ENCODE measurements at places on chromosomes 3 and 15.
A peak's percentile ranks its signal among the peaks of the same experiment; 100 is the strongest.

DNA sequence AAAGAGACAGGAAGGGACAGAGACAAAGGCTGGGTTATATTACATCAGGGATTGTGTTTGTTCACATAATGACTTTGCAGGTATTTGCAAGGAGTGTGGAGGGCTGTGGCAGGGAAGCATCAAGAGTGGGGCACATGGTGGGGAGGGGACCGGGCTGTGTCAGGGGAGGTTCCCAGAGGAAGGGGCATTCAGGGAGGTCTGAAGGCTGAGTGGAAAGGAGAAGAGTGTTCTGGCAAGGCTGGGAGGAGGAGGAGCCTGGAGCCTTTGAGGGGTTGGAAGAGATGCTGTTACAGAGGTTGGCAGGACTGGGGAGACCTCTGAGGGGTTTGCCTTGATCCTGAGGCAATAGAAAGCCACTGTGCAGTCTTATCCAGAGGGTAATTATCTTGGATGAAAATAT lies 49.4 kb downstream of the EXOG start:
- DNase-seq = no peak

DNA sequence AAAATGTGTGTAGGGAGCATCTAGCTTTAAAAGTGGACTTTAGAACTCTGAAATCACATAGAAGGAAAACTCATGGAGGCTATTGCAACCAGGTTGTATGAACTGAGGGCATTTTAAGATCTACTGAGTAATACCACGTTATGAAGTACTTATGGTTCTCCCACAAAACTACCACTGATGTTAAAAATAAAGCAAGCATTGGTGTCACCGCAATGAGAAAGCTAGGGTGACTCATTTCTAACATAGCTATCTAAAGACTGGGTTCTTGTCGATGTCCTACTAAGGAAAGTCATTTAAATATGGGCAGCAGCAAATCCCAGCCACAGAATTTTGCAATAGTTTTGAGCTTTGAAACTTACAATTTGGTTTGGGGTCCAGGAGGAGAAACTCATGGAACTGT lies 584.8 kb downstream of the DIPK2A start:
- no peak for DNase-seq

DNA sequence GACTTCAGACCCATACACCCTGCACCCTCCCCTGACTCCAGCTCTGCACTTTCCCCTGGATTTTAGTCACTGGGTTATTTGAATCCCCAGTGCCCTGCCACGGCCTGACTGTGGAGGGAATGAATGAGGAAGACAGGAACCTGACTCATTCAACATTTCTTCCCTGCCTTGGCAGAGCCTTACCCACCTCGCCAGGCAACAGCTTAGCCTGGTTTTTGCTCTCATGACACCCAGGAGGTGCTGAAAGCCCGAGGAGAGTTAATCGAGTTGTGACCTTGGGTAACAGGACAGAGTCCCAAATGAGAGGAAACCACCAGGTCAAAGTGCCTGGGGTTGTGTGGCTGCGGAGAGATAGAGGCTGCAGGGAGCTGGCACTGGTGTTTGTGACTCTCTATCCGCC lies 128.3 kb downstream of the SMAD6 start:
- no peak for DNase-seq

GRCh38 chr3:52257911-52258310 lies 12.4 kb downstream of the PPM1M start:
- no peak for DNase-seq

- no peak for DNase-seq
Measured at GRCh38 chr15:27731776-27732175, 367.3 kb downstream of the OCA2 start.

GRCh38 chr15:94582368-94582767 lies 351.0 kb downstream of the MCTP2 start:
- DNase-seq = peak; percentile 20

GRCh38 chr15:63895787-63896218 lies 62.1 kb upstream of the HERC1 start:
- DNase-seq = no peak

- DNase-seq = no peak
Measured at GRCh38 chr3:111047042-111047441, 24.6 kb upstream of the NECTIN3 start.

DNA sequence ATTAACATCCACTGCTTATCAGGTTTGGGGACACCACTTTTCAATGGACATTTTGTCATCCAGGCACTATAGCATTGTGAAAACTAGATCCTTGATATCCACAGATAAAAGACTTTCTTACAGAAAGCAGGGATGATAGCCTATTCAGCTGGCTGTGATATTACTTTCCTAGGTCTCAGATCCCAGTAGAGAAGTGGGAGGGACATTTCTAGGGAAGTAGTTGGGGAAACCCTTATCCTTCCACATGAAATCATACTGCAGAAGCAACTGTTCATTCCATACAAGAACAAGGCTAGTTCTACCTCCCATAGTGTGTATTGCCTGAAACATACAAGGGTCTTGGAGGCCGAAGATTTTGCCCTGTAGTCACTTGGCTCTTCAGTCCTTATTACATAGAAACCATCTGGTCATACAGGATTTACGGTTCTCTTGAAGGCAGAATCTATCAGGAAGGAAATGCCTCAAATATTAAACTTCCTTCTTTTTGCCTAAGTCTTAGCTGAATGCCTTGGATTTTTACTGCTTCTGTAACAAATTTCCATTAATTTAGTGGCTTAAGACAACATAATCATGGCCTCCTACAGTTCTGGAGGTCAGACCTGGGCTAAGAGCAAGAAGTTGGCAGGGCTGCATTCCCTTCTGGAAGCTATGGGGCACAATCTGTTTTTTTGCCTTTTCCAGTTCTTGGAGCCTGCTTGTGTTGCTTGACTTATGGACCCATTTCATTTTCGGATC lies 119.4 kb downstream of the ECT2 start:
- no peak for DNase-seq

DNA sequence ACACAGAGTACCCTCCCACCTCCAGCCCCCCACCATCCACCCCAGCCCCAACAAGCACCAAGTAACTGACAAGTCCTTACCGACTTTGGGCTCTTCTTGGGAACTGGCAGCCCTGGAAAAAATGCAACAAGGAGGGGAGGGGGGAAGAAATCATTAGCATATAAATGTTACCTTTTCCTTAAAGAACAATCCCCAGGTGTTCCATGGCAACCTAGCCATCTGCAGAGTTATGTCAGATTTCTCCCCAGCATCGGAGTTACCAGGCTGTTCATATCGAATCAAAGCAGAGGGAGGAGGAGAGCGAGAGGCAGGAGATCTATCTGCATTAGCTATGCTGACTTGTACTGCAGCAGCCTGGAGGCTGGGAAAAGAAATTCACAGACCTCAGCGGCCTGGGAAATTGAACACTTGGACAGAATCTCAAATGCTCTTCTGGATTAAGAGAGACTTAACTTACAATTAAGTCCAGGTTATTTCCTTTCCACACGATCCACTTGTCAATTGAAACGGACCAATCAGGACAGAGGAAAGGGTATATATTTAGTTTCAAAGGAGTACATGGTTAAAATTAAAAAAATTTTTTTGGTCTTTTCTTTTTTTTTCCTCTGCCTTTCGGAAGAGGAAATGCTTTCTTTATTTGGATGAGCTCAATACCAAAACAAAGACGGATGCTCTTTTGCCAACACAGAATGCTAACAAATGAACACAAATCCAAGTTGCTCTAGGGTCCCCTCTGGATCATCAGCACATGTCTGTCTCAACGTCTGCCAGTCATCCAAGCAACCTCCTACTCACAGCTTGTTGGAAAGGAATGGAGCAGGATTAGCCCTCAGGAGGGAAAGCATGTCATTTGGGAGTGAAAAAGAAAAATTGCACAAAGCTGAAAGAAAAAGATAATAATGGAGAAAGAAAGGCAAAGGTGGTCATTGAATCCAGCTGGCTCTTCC lies 637.1 kb downstream of the MAGI1 start:
- DNase-seq = no peak

DNA sequence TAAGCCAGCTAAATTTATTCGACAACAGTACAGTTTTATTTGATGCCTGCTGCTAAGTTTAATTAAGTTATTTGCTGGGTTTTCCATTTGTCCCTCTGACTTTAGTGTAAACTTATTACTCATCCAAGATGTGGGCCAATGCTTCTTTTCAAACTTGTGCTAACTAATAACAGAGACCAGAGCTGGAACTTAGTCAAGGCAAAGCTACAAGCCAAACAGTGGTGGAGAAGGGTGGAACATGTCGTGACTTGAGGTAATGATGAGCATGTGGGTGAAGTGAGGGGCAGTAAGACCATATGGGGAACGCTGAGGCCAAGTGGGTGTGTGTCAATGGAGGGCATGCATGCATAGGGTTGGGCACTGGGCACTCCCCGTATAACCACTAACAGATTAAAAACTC lies 63.9 kb downstream of the NMD3 start:
- no peak for DNase-seq

DNA sequence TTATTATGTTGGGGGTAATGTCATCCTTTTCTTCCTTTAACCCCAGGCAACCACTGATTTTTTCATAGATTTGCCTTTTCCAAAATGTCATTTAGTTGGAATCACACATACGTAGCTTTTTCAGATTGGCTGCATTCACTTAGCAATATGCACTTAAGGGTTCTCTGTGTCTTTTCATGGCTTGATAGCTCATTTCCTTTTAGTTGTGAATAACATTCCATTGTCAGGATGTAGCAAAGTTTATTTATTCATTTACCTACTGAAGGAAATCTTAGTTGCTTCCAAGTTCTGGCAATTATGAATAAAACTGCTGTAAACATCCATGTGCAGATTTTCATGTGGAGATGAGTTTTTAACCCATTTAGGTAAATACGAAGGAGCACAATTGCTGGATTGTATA lies 125.4 kb downstream of the AGBL1 start:
- DNase-seq = no peak

- DNase-seq = no peak
Measured at GRCh38 chr3:98954791-98955604, 53.5 kb upstream of the DCBLD2 start.

GRCh38 chr15:77527831-77528231 lies 104.9 kb downstream of the LINGO1 start:
- DNase-seq = no peak

- DNase-seq = no peak
Measured at GRCh38 chr3:97880267-97880666, 58.5 kb downstream of the CRYBG3 start.

- no peak for DNase-seq
Measured at GRCh38 chr3:189909573-189909972, 211.1 kb downstream of the P3H2 start.

GRCh38 chr3:56960234-56960917 lies 100.1 kb upstream of the SPATA12 start:
- DNase-seq = no peak

DNA sequence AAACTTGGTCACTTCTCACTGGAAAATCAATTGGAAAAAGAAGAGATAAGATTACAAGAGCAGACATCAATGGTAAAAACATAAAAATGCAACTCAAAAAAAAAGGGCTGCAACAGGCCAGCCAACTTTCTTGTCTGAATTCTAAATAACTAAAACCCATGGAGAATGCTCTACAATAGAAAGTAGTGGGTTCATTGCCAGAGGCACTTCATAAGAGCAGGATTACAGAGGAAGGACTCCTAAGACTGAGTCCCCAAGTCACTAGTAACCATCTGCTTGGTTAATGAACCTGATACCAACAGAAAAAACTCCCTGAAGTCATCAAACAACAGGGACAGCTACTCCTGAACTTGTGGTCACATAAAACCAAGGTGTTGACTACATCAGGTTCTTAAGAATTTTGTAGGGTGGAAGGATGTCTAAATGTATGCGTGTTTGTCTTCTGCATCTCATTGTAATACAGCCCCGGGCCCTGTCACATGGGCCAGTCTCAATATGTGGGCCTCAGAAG lies 148.6 kb downstream of the IMPG2 start:
- peak; percentile 38 for DNase-seq

DNA sequence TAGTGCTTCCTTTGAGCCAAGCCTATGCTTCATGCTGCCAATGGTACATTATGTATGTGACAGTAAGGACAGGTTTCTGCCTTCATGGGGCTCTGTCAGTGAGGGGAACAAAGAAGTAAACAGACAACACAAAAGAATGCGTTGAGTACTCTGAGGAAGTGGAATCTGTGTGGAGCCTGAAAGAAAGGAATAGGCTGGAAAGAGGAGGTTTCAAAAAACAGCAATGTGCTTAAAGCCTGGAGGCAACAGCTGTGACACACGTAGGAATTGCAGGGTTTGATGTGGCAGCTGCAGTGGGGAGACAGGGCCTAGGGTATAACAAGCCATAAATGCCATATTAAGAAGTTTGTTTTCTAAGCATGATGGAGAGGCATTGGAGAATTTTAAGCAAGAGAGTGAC lies 316.7 kb downstream of the CLSTN2 start:
- DNase-seq = no peak

DNA sequence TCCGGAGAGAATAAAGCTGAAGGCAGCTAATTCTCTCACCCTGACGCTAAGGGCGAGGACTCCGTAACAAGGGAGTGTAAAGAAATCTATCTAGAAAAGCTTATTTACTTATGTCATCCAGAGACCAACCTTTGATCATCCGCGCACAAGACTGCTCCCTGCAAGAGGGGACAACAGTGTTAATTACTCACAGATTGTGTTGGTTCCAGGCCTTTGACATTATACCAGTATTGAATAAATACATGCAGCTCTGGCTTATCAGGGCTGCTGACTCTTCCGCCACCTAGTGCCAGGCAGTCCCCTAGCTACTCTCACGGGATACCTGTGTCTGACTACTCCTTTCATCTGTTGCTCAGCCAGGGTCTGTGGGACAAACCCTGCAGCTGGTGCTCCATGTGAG lies 211.7 kb downstream of the DTWD1 start:
- peak; percentile 1 for DNase-seq

DNA sequence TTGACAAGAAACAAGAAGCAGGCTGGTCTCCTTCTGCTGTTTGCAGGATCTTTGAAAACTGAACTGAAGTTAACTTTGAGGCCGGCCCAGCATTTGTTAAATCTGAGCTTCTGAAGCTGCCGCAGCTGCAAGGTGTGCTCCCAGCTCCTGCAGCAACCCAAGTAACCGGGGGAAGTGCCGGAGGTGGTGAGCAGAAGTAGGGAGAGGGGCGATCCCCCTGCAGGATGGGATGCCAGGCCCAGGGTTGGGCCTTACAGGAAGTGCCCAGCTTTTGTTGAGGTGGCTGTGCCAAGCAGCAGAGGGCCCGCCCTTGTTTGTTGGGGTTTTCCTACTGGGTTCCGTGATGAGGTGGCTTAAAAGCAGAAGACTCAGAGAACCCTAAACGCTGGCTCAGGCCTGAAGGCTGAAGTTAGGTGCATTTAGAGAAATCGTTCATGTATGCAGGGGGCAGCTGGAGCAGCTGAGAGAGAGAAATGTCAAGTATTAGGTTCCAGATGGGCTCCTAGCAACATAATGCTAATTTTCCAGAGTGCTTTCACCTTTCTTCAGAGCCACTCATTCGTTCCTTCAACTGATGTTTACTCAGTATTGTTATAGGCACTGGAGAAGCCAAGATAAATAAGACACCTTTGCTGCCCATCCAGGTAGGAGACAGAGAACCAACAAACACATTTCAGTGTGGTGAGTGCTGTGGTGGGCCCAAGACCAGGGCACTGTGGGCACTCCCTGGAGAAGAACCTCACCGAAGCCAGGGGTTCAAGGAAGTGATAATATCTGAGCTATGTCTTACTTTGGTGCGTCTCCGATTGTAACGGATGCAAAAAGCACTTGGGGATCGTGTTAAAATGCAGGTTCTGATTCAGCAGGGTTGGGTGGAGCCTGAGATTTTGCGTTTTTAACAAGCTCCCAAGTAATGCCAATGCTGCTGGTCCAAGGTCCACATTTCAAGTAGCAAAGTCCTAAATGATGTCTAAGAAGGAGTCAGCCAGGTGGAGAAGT lies 42.2 kb upstream of the PLCL2 start:
- DNase-seq = peak; percentile 75

GRCh38 chr3:37725842-37726241 lies 135.8 kb upstream of the CTDSPL start:
- DNase-seq = no peak

GRCh38 chr3:15443826-15444524 lies 16.6 kb downstream of the EAF1 start:
- no peak for DNase-seq

Data from stimulated activated CD4-positive, alpha-beta T cell treated with anti-CD3 and anti-CD28 coated beads, Interleukin-15, amount 100 ng/mL, for 24 hours (primary cell).